Psoas muscle (tissue), 8 donors: ENCODE measurements at places on chromosomes 6 and 20. TPM values are rescaled to one million over a fixed set of nuclear protein-coding genes. Genes with fewer than 3 reads are reported as not detected.

Gene CHRNA4
- 0.41 TPM for total RNA-seq

Gene ZSCAN23
- 0.75 TPM for total RNA-seq

Gene SERPINB6
- 118 TPM for total RNA-seq

GRCh38 chr6:140576004-140576555 is 1201.6 kb upstream of the CITED2 start:
- H3K27ac ChIP-seq: no peak overlapping the region
- no peaks in the 10 kb centered on the region for H3K36me3 ChIP-seq

GRCh38 chr6:4281341-4282293 is 146.2 kb upstream of the ECI2 start:
- peak overlapping the region; percentile 53 for H3K4me3 ChIP-seq
- H3K27me3 ChIP-seq: no peaks in the 10 kb centered on the region
- no peaks in the 10 kb centered on the region for H3K36me3 ChIP-seq
- peak; percentile 86 for DNase-seq
- peak overlapping the region; percentile 24 for H3K27ac ChIP-seq
